ENCODE measurements at places on chromosomes 5 and 9. TPM values are rescaled to one million over a fixed set of nuclear protein-coding genes. Genes with fewer than 3 reads are reported as not detected.

The LHX6 gene
- 0.13 TPM for total RNA-seq

The PCDHA8 gene
- not detected for total RNA-seq

The TMOD1 gene
- total RNA-seq: not detected

The CARTPT gene
- total RNA-seq: not detected

The CLIC3 gene
- total RNA-seq: 2.1 TPM

The QRFP gene
- total RNA-seq: not detected

The MED7 gene
- total RNA-seq: 7.9 TPM

The LSM11 gene
- total RNA-seq: 2.9 TPM

The IL9 gene
- not detected for total RNA-seq

Measured in bronchial epithelial cell (primary cell).